ENCODE measurements at places on chromosomes 13 and 19.

- DNase-seq, result no peak
These were observed 270.6 kb downstream of the PCDH20 start for GRCh38 chr13:61144834-61145593.

GRCh38 chr13:45700971-45701900 lies 884 bp upstream of the CBY2 start:
- DNase-seq, result no peak

DNA sequence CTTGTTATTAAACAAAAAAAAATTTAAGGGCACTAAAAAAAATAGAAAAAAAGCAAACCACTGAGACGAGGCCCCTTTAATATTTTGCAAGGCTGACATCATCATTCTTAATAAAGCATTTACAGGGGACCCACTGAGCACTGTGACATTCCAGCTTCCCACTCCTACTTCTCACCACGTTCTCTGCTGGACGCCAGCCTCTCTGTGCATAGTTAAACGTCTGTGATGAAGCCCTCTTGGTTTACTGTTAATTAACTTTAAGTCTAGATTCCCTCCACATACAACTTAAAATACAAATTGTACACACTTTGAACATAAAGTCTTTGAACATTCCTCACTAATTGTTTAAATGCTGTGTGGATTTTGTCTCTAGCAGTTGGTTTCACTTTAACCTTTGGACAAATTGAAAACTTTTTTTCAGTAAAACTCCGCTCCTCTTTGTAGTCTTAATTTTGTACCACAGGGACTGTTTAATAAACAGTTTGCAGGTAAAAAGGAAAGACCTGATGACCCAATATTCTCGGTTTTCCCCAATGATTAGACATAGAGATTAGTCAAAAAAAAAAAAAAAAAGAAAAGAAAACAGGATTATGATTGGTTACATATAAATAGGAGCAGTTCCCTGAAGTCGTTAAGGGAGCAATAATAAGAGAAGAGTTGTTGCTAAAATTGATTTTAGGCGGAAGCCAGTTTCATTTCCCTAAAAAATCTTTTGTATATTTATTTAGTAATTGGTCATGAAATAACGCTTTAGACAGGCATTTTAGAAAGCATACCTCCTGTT lies 219.8 kb downstream of the MZT1 start:
- no peak for DNase-seq

DNA sequence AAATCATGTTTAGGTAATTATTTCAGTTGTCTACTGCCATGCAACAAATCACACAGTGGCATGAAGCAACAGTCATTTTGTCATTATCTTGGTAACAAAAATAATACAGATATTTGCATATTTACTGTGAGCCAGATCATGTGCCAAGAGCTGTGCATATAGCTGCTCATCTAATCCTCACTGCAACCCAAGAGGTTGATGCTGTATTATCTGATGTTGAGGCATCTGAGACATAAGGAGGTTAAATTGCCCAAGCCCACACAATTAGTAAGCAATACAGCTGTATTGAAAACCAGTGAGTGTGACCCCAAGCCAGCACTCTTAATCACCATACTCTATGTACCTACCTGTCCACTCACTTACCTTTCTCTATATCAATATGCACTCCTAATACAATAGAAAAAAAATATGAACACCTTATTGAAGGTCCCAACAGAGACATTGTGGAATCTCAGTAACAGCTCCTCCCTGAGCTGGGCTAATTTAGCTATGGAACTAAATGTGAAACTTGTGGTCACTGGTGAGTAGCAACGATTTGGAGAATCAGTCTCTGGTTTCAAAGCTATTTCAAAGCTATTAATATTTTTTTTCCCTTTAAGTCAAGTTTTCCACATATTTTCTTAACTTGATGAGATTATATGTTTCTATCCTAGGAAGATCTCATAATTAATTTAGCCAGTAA lies 185.2 kb downstream of the KLF12 start:
- DNase-seq, result no peak

DNA sequence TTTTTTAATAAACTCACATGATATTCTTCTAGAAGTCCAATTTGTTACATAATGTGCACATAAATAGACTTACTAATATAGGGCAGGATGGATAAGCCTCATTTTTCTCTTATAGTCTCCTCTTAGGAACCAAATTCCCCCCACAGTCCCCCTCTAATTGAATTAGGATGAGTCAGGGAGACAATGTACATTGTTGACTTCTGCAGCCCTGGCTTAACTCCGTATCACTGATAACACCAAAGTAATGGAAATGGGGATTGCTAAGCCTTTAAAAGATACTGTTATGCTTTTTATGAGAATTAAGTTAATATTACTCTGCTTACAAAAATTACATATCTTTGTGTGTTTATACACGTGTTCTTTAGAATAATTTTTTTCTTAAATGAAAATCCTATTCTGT lies 5.1 kb upstream of the PCDH9 start:
- DNase-seq, result no peak

GRCh38 chr13:53138376-53139036 lies 109.9 kb downstream of the OLFM4 start:
- DNase-seq, result peak; percentile 54

DNA sequence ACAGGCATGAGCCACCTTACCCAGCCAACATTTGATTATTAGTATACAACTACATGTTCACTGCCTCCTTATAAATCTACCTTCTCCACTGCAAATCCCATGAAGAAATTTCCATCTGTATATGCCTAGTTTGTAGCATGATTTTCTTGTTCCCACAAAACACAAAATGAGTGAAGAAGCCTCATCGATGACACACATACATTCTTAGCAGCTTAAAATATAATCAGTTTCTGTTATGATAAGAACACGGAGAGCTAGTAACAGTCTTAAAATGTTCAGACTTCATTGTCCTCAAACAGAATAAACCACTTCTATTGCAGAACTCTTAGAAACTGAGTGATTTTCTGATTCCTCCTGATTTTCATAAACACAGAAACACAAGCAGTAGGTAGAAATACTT lies 740.5 kb downstream of the PCDH9 start:
- no peak for DNase-seq

GRCh38 chr13:113090806-113091205 lies 14.8 kb upstream of the F7 start:
- no peak for DNase-seq

DNA sequence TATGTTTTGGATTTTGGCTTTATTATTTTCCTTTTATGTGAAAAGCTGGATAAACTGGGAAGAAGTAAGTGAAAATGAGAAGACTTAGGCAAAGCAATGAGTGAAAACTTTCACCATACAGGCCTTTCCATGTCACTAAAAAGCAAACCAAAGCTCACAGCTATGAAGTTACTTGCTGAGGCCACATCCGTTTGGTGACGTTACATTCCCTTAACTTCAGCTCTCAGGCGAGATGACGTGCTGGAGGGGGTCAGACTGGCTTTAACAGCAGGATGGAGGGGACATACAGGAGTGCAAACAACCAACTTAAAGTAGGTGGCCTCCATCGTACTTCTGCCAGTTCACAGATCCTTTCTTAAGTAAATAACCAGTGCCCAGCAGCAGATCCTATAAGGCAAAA lies 522.3 kb downstream of the MYO16 start:
- no peak for DNase-seq

- no peak for DNase-seq
These were observed 715.3 kb downstream of the OLFM4 start for GRCh38 chr13:53743906-53744305.

DNA sequence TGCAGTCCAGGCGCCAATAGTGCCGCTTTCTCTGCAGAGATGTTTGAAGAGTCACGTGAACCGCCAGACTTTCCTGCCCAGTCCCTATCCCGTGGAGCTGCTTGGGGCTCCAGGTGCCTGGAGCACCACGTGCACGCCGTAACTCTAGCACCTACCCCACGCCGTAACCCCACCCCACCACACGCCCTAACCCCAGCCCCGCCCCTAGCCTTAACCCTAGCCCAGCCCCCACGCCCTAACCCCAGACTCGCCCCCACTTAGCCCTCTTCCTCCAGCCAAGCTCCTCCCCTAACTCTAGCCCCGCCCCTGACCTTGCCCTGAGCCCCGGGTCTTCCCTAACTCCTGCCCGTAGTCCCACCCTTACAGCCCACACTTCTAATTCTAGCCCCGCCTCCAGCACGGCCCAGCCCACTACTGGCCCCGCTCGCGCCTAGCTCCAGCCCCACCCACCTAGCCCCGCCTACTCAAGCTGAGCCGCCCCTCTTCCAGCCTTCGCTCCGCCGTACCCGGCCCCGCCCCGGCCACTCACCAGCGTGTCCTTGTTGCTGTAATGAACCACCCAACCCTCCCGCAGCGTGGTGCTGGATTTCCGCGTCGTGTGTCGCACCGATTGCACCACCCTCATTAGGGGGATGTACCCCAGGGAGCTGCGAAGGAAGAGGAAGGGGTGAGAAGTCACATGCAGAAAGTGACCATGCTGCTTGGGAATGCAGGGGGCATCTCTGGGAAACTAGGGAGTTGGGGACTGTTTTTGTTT lies 19.5 kb downstream of the PRKD2 start:
- peak; percentile 88 for DNase-seq

DNA sequence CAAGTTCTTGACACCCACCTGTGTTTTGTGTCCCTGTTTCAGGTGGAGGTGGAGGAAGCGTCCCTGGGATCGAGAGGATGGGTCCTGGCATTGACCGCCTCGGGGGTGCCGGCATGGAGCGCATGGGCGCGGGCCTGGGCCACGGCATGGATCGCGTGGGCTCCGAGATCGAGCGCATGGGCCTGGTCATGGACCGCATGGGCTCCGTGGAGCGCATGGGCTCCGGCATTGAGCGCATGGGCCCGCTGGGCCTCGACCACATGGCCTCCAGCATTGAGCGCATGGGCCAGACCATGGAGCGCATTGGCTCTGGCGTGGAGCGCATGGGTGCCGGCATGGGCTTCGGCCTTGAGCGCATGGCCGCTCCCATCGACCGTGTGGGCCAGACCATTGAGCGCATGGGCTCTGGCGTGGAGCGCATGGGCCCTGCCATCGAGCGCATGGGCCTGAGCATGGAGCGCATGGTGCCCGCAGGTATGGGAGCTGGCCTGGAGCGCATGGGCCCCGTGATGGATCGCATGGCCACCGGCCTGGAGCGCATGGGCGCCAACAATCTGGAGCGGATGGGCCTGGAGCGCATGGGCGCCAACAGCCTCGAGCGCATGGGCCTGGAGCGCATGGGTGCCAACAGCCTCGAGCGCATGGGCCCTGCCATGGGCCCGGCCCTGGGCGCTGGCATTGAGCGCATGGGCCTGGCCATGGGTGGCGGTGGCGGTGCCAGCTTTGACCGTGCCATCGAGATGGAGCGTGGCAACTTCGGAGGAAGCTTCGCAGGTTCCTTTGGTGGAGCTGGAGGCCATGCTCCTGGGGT lies 16.7 kb downstream of the PRAM1 start:
- no peak for DNase-seq

GRCh38 chr19:48006762-48007161 lies 12.3 kb downstream of the ELSPBP1 start:
- no peak for DNase-seq

- DNase-seq, result no peak
These were observed 5.9 kb upstream of the MCF2L start for GRCh38 chr13:112962911-112963625.

GRCh38 chr13:22486490-22486889 lies 694.3 kb upstream of the SGCG start:
- DNase-seq, result no peak

GRCh38 chr13:98313023-98313921 lies 136.2 kb upstream of the RNF113B start:
- no peak for DNase-seq

- no peak for DNase-seq
These were observed 29.1 kb upstream of the CSNK1A1L start for GRCh38 chr13:37134411-37135041.

DNA sequence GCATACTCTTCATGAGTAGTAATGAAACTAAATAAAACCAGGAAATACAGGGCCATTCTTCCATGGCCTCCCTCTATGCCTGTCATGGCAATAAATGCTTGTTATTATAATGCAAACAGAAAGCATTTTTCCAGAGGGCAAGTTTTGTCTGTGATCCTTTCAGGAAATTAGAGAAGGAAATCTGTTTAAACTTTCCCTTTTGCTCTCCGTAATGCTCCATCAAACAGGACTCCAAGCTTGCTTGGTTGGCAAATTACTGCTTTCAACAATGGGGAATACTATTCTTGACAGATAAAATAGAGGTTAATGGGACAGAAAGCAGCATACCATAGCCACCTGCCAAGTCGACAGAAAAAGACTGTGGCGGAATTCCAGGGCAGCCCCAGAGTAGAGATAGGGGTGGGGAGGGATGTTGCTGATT lies 252.5 kb downstream of the LHFPL6 start:
- no peak for DNase-seq

DNA sequence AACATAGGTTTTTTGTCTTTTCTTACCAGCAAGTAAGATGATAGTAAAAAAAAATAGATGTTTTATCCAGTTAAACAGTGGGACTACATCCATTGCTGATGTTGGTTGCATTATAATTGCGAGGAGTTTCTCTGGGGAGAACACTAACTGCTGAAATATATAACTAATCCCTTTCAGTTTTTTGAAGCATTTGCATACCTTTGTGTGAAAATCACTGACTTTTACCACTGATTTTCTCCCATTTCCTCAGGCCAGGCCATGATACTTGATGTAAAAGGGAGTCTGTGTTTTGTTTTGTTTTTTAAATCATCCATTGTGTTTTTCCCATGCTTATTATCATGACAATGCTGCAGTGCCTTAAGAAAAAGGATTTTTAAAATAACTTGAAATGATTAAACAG lies 699.5 kb downstream of the PCDH9 start:
- DNase-seq, result no peak

GRCh38 chr13:95437561-95437960 lies 115.0 kb upstream of the CLDN10 start:
- no peak for DNase-seq

DNA sequence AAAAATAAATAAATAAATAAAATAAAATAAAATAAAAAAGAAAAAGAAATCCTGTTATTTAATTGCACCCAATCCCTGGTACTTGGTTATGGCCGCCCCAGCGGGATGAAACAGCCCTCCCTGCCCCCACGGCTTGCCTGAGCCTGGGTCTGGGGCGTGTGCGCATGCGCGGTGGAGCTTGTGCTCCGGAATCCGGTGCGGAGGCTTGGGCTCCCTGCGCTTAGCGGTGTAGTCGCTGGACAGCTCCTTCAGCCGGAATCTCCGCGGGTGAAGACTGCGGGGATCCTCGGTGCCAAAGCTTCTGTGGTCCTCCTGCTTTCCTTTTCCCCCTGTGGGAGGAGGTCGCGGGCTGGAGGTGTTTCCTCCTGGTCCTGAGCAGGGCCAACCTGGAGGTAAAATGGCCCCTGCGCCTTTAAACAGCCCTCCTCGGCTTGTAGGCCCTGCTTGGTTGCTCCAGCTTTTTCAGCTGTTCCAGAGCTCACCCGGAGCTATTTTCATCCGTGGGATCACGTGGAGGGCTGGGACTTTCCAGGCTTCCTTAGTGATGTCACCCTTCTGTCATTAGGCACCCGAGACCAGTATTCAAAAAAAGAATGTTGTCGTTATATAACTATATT lies at the start of gene PLA2G4C:
Gene PLA2G4C (minus strand): TSS at position 468 of the 617 bp plus-strand sequence. CDS start 4,288 bp downstream, outside the sequence.
- DNase-seq, result peak; percentile 90

Data from right forelimb (tissue), 1 donor.